ENCODE measurements at places on chromosomes 16 and 17.

- no peak for DNase-seq
Observed at GRCh38 chr17:65917560-65917959, 274.4 kb downstream of the CEP112 start.

DNA sequence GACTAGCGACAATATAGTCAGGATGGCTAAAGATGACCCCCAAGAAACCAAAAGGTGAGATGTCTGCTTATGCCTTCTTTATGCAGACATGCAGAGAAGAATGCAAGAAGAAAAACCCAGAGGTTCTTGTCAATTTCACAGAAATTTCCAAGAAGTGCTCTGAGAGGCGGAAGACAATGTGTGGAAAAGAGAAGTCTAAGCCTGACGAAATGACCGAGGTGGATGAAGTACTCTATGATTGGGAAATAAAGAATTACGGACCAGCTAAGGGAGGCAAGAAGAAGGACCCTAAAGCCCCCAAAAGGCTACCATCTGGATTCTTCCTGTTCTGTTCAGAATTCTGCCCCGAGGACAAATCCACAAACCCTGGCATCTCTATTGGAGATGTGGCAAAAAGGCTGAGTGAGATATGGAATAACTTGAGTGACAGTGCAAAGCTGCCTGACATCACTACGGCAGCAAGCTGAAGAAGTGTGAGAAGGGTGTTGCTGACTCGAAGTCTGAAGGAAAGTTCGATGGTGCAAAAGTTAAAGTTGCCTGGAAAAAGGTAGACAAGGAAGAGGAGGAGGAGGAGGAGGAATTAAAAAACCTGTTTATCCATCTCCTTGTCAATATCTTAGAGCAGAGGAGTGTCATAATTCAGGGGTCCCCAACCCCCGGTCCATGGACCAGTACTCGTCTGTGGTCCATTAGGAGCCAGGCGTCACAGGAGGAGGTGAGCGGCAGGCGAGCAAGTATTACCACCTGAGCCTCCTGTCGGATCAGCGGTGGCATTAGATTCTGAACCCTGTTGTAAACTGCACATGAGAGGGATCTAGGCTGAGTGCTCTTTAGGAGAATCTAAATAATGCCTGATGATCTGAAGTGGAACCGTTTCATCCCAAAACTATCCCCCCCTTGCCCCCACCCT is 25.1 kb upstream of the ADGRG1 start:
- no peak for DNase-seq

GRCh38 chr16:21088646-21089538 is 61.8 kb downstream of the DNAH3 start:
- DNase-seq, result no peak

DNA sequence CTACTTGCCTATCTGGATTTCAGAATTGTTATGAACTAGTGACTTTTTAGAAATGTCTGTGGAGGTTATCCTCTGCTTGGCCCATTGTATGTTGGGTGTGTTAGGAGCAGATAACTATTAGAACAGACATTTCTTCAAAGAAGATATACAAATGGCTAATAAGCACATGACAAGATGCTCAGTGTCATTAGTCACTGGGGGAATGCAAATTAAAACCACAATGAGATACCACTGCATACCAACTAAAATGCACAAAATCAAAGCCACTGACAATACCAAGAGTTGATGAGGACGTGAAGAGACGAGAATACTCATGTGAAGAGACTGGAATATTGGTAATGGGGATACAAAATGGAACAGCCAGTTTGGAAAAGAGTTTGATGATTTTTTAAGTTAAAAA is 39.2 kb downstream of the CEP112 start:
- no peak for DNase-seq

- no peak for DNase-seq
Observed at GRCh38 chr17:72927146-72927545, 165.3 kb downstream of the SLC39A11 start.

- no peak for DNase-seq
Observed at GRCh38 chr17:80204626-80205468, 15.3 kb downstream of the SGSH start.

DNA sequence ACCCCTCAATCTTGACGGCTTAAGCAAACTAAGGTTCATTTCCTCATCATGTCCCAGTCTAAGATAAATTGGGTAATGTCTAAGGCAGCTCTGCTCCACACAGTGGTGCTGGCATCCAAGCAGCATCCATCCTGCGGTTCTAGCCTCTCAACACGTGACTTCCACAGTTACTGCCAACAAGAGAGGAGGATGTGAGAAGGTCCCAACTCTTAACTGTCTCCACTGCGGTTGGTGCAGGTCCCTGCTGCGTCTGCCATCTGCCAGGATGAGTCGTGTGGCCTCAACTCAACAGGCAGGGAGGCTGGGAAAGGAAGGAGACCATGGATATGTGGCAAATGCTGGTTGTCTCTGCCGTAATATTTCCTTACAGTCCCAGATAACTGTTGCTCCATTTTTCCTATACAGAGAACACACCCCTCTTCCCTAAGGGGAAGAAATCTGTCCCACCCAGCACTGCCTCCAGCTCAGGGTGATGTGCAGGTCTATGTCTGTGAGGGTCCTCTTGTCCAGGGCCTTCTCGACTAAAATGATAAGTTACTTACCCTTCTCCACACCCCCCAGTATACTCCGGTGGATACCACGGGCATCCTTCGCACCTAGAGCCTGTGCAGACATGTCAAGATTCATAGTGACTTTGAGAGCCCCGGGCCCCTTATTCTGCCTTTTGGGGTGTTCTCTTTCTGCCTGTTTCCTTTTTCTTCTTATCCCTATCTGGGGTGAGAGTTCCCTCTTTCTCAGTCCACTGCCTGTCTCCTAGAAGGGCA is 64.7 kb downstream of the KCNJ18 start:
- no peak for DNase-seq

- no peak for DNase-seq
Observed at GRCh38 chr17:77862890-77863813, 95.4 kb upstream of the TNRC6C start.

Data from stimulated activated CD8-positive, alpha-beta memory T cell treated with anti-CD3 and anti-CD28 coated beads, Interleukin-7, amount 100 ng/mL, for 4 hours (primary cell).